ENCODE measurements at places on chromosomes 4 and X.

DNA sequence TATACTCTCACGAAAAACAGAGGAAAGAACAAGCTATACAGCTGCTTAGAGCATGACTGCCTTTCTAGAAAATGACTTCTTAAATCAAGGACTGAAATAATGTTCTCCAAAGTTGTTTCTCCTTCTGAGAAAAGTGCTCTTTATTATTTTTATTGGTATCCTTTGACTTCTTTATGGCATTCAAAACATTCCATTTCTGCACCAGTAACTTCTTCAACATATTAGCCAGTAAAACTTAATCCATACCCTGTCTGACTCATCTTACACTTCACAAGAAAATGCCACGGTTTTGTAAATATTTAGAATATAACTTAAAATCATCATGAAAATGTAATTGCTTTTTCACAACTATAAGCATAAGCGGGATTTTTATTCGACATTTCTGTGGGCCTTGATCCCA is 180.4 kb downstream of the NR3C2 start:
- no peak for DNase-seq

GRCh38 chrX:24839331-24839730 is 145.6 kb downstream of the POLA1 start:
- DNase-seq = no peak

DNA sequence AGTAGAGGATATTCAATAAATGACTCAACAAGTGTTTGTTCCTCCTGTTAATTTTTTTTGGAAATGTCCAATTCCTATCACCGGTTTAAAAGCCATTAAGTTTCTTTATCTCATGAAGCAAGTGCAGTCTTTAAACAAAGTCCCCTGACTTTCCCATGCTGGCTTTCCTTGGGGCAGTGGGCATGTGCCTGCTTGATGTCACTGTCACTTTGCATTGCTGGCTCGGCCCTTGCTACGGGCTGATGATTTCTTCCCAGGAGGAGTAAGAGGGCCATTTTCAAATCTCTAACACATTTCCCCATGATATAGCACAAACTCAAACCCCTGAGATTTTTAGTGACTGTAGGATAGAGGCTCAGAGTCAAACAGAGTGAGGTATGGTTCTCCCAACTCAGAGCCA is 275.8 kb upstream of the TENM3 start:
- DNase-seq = no peak

GRCh38 chr4:10024303-10024702 is 3.0 kb upstream of the SLC2A9 start:
- no peak for DNase-seq

DNA sequence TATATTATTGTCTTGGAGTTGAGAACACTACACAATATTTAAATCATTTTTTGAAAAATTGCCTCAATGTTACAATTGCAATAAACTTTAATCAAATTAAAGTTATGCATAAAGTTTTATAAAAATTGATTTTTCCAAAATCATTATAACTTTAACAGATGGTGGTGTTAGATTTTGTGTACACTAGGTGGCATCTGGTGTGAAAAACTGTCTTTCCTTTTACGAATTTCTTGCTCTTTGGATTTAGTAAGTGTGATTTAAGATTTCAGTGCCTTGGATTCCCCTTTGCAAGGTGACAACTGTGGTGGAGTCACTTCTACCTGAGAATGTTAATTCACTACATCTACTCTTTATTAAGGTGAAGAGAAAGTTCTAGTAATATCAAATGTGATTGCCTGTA is 91.6 kb downstream of the AREG start:
- no peak for DNase-seq

- no peak for DNase-seq
These were observed 20.5 kb upstream of the CBR4 start for GRCh38 chr4:169030562-169030982.

GRCh38 chrX:25028726-25029125 is 13.0 kb upstream of the ARX start:
- no peak for DNase-seq

GRCh38 chrX:133897593-133898163 is 87.7 kb downstream of the GPC3 start:
- DNase-seq = no peak

DNA sequence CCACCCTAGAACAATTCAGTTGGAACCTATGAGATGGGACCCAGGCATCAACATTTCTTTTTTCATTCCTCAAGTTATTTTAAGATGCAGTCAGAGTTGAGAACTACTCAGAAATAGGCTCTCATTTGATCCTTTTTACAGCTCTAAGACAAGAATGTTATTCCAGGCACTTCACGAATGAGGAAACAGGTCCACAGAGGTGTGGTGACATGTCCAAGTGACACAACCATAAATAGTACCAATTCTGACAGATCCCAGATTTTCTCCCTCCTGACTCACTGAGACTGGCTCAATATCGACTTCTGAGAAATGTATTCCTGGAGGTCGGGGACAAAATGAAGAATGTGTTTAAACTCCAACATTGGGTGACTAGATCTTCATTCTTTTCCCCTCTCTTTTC is 11.1 kb downstream of the TCEANC start:
- DNase-seq = no peak

- DNase-seq = no peak
These were observed at the start of gene PRDM8 for GRCh38 chr4:80196922-80197573. Gene PRDM8, plus strand, starts transcription at chr4:80197503. Its CDS starts 2,578 bp downstream, at chr4:80200081.

DNA sequence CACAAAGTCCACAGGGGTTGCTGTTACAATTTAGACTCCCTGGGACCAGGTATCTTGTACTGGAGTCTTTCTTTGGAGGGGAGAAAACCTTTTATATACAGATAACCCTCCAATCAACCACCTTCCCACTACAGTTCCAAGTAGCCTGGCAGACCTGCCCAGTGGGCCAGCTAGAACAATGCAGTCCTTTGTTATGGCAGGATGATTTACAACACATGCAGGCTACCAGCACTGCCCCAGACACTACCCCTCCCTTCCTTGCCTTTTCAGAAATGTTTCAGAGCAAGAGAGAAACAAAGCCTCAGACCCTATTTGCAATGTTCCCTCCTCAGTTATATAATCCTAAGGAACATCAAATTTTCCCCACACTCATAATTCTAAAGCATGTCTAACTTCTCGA is 11.1 kb downstream of the RASL11B start:
- no peak for DNase-seq

DNA sequence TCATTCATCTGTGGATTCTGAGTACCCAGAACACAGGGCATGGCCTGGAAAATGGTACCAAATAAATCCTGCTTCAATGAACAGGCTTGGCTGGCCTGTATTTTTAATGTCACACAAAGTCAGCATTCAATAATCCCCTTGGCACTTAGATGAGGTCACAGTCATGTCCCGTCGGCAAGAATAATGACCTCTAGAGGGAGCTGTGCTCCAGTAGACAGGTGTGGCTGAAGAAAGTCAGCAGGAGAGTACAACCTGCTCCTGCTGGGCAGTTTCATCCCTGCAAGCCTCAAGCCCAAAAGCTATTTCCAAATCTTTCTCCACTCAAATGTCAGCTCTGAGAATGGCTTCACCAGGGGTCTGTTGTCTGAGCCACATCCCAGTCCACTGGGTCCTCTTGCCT is 404.0 kb upstream of the F9 start:
- no peak for DNase-seq

- DNase-seq = no peak
These were observed 29.3 kb downstream of the DAPP1 start for GRCh38 chr4:99845708-99846469.

GRCh38 chrX:71212536-71212935 is 10.5 kb upstream of the GJB1 start:
- no peak for DNase-seq

DNA sequence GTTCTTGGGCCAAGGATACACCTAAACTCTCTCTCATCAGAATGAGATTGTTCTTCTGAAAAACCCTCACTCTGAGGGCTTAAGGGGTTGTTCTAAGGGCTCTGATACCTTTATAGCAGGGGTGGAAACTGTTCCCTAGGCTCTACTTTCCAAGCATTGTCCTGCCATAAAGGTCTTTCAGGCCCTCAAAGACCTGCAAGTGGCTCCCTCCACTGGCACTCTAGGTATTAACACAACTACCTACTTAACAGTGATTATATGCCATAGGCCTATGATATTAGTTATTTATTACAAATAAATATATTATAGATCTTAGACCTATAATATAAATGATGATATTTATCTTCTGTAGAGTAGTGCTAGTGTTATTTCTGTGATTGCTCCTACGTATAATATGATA is 473.7 kb upstream of the RPS6KA3 start:
- DNase-seq = no peak

DNA sequence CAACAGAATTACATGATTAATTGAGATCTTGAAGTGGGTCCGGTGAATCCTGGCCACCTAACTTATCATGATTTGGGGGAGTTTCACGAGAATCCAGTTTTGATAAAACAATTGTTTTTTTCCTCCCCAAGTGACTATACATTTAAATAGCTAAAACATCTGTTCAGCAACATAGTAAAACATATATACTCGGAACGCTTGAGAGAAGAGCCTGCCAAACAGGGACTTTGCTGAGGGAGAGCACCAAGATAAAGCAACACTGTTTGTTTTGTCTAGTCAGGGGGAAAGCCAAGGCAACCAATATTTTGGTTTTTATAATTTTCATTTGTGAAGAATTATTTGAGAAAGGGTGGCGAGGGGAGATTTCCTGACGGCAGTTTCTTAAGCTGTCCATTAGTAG is 381 bp downstream of the PHEX start:
- DNase-seq = no peak

- no peak for DNase-seq
These were observed 1591.4 kb upstream of the PCDH7 start for GRCh38 chr4:29128810-29129209.

GRCh38 chrX:11664211-11665167 is 1.2 kb downstream of the ARHGAP6 start:
- DNase-seq = no peak

DNA sequence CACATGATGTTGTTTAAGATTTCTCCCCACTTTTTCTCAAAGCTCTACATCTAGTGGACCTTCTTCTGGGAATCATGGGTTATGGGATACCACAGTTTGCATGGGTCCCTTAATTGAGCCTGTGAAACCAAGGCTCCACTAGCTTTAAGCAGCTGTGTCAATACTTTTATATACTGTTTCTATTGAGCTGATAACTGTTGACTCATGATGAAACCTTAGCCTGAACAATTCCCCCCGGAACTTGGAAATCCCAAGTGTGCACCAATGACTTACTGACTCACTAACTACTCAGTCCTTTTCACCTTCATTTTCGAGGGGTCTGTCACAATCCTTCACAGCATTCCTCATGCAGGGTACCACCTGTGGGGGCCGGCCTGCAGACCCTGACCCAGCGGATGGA is 12.7 kb upstream of the SPIN4 start:
- no peak for DNase-seq

DNA sequence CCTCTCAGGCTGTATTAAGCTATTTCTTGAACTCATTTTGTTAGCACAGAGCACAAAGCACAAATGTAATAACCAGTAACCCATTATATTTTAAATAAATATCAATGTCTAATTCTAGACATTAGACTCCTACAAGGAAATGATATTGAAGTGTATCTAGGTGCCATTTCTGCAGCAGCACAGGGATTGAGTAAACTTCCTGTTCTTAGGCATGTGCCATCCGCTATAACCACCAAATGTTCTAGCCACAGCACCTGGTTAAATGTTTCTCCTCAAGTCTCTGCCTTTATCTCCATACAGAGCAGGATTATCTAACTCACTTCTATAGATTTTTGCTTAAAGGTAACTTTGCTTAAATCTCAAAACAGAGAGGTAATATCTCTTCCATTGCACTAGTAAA is 51.4 kb downstream of the SGMS2 start:
- DNase-seq = no peak

DNA sequence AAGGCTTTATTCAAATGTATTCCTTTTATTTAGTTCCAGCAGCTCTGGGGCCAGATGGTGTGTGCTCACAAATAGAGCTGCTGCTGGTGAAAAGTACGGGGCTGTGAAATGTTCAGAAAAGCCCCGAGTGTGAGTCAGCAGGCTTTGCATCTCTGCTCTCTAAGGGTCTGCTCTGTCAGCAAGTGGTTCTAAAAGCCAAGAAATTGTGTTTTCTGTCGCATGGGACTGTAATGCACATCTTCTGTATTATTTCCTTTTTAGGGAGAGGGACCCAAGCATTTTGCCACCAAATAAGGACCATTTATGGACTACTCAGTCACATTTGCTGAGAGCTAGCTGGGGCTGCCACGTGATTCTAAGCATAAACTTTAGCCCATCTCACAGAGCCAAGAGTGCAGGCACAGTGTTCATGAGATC is 82.9 kb upstream of the NHS start:
- DNase-seq = no peak

GRCh38 chrX:38087594-38087993 is 81.2 kb downstream of the SYTL5 start:
- DNase-seq = no peak

- DNase-seq = no peak
These were observed 91.0 kb upstream of the SH3RF1 start for GRCh38 chr4:169361756-169362155.

DNA sequence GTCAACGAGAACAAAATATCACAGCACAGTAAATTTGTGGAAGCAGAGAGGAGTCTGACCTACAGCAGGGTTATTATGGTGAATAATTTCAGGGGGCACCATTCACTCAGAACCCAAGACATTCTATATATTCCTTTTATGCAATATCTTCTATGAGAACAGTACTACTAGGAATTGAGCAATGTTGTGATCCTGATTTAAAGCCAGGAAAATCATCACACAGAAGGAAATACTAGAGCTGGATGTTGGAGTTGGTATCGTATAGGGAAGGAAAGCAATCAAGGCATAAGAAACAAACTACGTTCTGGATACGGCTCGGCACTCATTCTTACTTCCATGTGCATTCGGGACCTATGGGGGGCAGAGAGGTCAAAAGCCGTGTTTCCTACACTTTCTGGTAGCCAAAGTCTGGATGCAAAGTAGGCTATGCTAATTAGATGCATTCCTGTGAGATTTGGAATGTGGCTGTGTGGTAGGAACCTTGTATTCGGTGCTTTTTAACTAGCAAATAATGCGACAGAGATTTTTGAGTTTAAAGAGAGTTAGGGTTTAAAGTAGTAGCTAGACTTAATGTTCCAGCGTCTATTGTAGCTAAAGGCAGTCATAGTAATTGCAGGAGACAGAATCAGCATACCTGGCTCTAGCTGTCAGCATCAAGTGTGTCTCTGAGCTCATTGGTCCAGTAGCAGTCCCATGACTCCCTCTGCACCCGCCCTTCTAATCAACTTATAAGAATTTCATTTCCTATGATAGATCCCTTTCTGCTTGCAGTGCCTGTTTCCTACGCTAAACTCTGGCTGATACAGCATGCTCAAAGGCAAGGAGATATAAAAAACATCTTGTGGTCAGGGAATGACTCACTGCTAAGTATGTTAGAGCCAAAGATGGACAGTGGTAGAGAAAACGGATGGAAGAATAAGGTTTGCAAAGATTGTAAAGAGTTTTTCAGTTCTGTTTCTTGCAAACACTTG is 43.3 kb upstream of the PDGFC start:
- no peak for DNase-seq
